ENCODE measurements at places on chromosomes 1 and 21.

GRCh38 chr1:47710329-47711071 lies 272.7 kb downstream of the FOXD2 start:
- DNase-seq = peak; percentile 57

GRCh38 chr1:185091480-185091879 lies 46.1 kb downstream of the RNF2 start:
- no peak for DNase-seq

- DNase-seq = no peak
These were observed 469.3 kb downstream of the LTN1 start for GRCh38 chr21:28523367-28523766.

- DNase-seq = no peak
These were observed 67.9 kb downstream of the NOS1AP start for GRCh38 chr1:162137179-162137960.

- peak; percentile 30 for DNase-seq
These were observed 3.8 kb downstream of the MAP7D1 start for GRCh38 chr1:36159614-36160387.

- DNase-seq = no peak
These were observed 28.0 kb downstream of the BCAR3 start for GRCh38 chr1:93653656-93654055.
